ENCODE measurements at places on chromosomes 1 and 21. TPM values are rescaled to one million over a fixed set of nuclear protein-coding genes. Genes with fewer than 3 reads are reported as not detected.

DNA sequence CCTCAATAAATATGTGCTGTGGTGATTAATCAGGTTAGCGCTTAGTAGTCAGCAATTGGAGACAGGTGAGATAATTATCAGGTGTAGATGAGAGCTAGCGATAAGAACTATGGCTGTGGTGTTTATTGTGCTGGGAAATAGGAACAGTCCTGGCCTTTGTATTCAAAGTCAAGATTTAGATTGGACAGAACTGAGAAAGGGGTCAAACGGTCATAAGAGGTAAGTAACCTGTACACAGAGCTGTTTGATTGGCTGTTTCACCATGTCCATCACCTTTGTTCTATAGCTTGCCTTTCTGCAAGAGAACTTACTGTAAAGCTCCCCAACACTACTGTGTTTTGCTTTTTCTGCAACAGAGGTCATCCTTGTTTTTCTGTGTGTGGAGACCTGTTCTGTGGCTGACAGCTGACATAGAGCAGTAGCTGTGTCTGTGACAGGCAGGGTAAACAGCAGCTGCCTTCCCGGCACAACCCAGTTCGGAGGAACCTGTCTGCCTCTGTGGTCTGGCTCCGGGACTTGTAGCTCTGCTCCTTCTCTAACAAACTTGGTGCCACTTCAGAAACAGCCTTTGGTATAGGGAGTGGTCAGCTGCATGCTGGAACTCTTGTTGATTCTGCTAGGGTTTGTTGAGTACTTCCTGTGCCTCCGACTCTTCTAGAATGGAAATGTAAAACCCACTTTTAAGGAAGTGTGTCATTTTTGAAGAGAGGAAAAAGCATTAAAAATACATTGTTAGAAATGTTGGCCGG, 21.1 kb upstream of the CDC42 start:
- no peaks in the 10 kb centered on the region for H3K36me3 ChIP-seq
- H3K27ac ChIP-seq: no peak overlapping the region

- H3K27ac ChIP-seq: no peak overlapping the region
- H3K36me3 ChIP-seq: no peaks in the 10 kb centered on the region
- H3K4me3 ChIP-seq: no peak overlapping the region
- H3K27me3 ChIP-seq: no peaks in the 10 kb centered on the region
- H3K4me1 ChIP-seq: peaks cover 16% of the 10 kb centered on the region
- no peak for DNase-seq
These were observed 365.9 kb downstream of the TGFB2 start for GRCh38 chr1:218711001-218711400.

DNA sequence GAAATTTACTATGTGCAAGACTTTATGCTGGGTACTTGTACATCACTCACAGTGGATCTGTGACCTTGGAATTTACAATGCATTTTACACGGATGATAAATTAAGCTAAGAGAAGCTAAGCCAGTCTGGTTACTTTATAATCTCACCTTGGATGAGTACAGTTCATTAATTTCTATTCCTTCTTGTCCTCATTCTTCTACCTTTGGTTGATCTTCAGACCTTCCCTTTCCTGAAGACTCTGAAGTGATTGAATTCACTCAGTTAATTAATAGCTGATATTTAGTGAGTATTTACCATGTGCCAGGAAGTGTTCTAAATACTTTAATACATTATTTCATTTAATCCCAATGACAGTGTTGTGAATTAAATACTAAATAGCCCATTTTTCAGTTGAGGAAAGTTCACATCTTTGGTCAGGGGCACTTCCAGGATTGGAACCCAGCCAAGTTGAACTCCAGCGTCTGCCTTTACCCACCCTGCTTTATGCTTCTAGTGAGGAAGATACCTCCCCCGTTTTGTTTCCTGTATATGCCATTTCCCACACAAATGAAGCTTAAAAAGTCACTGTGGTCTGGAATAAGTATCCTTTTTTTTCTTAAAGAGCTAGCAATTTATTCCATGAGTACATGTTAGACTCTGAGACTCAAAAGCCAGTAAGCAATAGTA, 146.6 kb downstream of the TLR5 start:
- peaks cover 31% of the 10 kb centered on the region for H3K4me1 ChIP-seq
- peaks cover 1% of the 10 kb centered on the region for H3K36me3 ChIP-seq
- H3K27ac ChIP-seq: no peak overlapping the region
- H3K4me3 ChIP-seq: no peak overlapping the region
- no peaks in the 10 kb centered on the region for H3K27me3 ChIP-seq

- peak overlapping the region; percentile 83 for H3K27ac ChIP-seq
- H3K4me3 ChIP-seq: peak overlapping the region; percentile 4
- H3K27me3 ChIP-seq: no peaks in the 10 kb centered on the region
- H3K4me1 ChIP-seq: peaks cover 22% of the 10 kb centered on the region
These were observed 26.9 kb upstream of the DDR2 start for GRCh38 chr1:162605225-162605927.

DNA sequence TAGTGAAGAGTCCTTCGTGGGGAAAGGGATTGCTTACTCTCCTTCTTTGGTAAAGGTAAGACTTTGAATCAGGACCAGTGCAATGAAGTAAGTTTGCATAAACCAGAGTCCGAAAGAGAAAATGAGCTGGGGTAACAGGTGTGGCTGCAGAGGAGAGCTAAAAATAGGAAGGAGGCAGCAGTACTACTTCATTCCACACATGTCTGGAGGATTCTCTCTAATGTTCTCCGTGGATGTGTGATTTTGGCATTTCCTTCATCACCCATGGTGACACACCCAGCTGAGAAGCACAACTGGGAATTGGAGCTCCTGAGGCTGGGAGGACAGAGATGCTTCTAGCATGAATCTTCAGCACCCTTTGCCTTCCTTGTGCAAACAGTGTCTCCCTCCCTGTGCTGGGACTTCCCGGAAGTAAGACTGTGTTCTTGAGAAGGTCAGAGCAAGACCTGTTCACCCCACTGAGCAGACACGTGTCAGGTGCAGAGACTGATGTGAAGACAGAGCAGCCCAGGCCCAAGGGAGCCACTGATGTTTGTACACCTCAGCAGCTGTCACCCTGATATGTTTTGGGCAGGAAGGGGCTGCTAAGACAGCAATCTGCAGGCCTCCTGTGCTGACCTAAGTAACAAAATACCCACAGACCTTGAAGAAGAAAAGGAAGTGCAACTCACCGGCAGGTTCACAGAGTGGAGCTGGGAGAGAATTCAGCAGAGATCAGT, 13.3 kb downstream of the FCRL1 start:
- no peak overlapping the region for H3K4me3 ChIP-seq
- H3K27ac ChIP-seq: no peak overlapping the region
- H3K36me3 ChIP-seq: no peaks in the 10 kb centered on the region
- H3K4me1 ChIP-seq: no peaks in the 10 kb centered on the region

GRCh38 chr1:199859491-199859933, 168.0 kb upstream of the NR5A2 start:
- H3K4me1 ChIP-seq: peaks cover 39% of the 10 kb centered on the region
- no peaks in the 10 kb centered on the region for H3K27me3 ChIP-seq
- H3K4me3 ChIP-seq: no peak overlapping the region
- no peaks in the 10 kb centered on the region for H3K36me3 ChIP-seq

DNA sequence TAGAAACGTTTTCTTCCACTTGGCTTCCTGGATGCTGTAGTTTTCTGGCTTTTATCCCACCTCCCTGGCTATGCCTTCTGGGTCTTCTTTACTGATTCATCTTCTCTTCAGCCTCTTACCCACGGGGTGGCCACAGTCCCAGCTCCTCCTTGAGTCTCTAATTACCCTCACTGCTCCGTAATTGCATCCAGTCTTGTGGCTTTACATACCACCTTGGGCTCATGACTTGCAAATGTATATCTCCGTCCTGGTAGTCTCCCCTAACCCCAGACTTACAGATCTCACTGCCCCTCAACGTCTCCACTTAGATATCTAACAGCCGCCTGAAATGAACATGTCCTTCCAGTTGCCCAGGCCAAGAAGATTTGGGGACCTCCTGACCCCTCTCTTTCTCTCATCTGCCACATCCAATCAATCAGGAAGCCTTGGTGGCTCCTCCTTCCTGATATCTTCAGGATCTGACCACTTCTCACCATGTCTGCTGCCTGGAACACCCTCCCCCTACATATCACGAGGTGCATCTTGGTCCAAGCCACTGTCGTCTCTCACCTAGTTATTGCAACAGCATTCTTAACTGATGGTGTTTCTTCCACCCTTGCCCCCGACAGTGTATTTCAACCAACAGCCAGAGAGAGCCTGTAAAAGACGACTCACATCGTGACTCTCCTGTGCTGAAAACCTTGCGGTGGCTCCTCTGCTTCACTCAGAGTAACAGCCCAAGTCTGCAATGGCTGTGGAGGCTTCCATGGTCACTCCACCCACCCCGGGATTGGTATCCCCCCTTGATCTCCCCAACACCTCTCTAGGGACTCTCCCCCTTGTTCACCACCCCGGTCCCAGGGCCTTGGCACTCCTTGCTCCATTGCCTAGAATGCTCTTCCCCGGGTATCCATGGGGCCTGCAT, 219.0 kb upstream of the POU3F1 start:
- H3K36me3 ChIP-seq: no peaks in the 10 kb centered on the region
- H3K27me3 ChIP-seq: peaks cover 17% of the 10 kb centered on the region
- no peaks in the 10 kb centered on the region for H3K4me1 ChIP-seq
- H3K4me3 ChIP-seq: no peak overlapping the region

DNA sequence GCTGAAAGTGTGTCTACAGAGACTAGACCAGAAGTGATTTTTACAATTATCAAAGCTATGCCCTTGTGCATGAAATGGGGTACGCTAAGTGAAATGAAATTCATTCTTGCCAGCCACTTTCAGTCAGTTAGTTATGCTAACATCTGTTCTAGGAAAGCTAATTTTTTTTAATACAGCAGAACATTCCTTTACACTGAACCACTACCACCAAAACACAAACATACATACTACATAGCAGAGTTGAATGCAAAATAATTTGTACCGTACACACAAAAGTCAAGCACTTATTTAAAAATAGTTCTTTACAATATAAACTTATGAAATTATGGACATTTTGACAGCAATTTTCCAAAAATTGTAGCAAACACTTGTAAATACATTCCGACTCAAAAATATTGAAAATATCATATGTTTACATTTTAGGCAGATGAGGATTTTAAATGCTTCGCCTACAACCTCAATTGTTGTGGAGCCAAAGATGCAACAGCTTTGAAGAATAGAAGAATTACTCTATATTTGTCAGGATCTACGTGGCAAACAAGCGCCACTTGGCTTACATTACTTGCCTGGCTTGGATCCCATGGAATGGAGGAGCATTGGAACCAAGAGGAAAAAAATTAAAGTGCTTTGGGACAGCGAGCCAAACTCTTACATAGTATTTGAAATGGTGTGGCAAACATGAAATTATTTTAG, 30.6 kb downstream of the WLS start:
- peak overlapping the region; percentile 73 for H3K27ac ChIP-seq
- peaks cover 3% of the 10 kb centered on the region for H3K36me3 ChIP-seq
- H3K27me3 ChIP-seq: no peaks in the 10 kb centered on the region
- H3K4me1 ChIP-seq: peaks cover 83% of the 10 kb centered on the region

DNA sequence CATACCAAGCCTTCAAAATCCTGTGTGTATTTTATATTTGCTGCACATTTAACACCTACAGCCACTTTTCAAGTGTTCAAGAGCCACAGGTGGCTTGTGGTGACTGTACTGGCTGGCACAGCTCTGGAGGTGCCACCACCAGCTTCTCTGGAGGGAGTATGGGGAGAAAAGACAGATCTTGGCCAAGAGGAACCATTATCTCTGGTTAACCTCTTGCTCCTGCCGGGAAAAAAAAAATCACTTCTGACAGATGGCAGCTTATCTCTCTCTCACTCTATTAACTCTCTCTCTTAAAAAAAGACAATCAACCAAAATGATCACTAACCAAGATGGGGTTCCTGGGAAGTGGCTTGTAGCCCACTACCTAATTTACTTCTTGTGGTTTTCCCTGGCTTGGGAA, 1.2 kb upstream of the RIIAD1 start:
- peaks cover 34% of the 10 kb centered on the region for H3K4me1 ChIP-seq
- H3K27ac ChIP-seq: peak overlapping the region; percentile 62
- H3K4me3 ChIP-seq: no peak overlapping the region
- peaks cover 2% of the 10 kb centered on the region for H3K36me3 ChIP-seq
- peaks cover 65% of the 10 kb centered on the region for H3K27me3 ChIP-seq
- no peak for DNase-seq

GRCh38 chr1:183774938-183775337, 30.0 kb upstream of the RGL1 start:
- no peak overlapping the region for H3K27ac ChIP-seq
- DNase-seq: no peak
- no peak overlapping the region for H3K4me3 ChIP-seq

- DNase-seq: no peak
- H3K27me3 ChIP-seq: no peaks in the 10 kb centered on the region
- peak overlapping the region; percentile 99 for H3K27ac ChIP-seq
- H3K4me1 ChIP-seq: peaks cover 65% of the 10 kb centered on the region
- no peaks in the 10 kb centered on the region for H3K36me3 ChIP-seq
- H3K4me3 ChIP-seq: no peak overlapping the region
These were observed 4.1 kb upstream of the IRF2BP2 start for GRCh38 chr1:234614081-234614489.

DNA sequence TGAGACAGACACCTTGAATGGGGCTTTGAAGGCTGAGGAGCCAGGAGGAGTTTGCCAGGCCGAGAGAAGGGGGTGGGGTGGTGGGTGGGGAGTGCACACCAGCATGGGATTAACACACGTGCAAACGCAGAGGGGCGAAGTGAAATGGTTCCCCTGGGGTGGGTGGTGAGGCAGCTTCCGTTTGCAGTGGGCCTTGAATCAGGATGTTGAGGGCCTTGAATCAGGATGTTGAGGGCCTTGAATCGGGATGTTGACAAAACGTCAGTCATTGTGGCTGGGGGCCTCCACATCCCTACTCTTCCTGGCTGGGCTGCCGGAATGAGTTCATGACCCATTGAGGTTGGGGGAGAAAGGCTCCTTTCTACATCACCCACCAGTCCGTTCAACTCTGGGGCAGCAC, 16.6 kb downstream of the LDLRAP1 start:
- no peak overlapping the region for H3K27ac ChIP-seq
- no peak overlapping the region for H3K4me3 ChIP-seq
- H3K36me3 ChIP-seq: peaks cover 16% of the 10 kb centered on the region
- no peak for DNase-seq
- no peaks in the 10 kb centered on the region for H3K27me3 ChIP-seq

ASTN1 gene
- total RNA-seq: not detected

DESI2 gene
- 50.5 TPM for total RNA-seq

SLC25A24 gene
- total RNA-seq: 40.4 TPM

TNNT2 gene
- total RNA-seq: 1.4 TPM

DNAJC28 gene
- 2.1 TPM for total RNA-seq

FYB2 gene
- total RNA-seq: not detected

MMP23B gene
- total RNA-seq: 4.8 TPM

TXLNA gene
- total RNA-seq: 77.8 TPM

AKNAD1 gene
- 0.70 TPM for total RNA-seq

TNFAIP8L2 gene
- total RNA-seq: not detected

TINAGL1 gene
- 10.0 TPM for total RNA-seq

NGF gene
- total RNA-seq: 19.6 TPM

Measured in osteocyte (in vitro differentiated cells).